ENCODE measurements at places on chromosomes 12 and 14.

GRCh38 chr12:115132905-115133304 lies 448.9 kb upstream of the TBX3 start:
- DNase-seq = no peak

GRCh38 chr12:123991372-123991951 lies 18.4 kb downstream of the ZNF664 start:
- no peak for DNase-seq

- no peak for DNase-seq
Measured at GRCh38 chr14:77011245-77011644, 17.3 kb downstream of the IRF2BPL start.

GRCh38 chr12:114405519-114406271 lies at the start of gene TBX5:
Gene TBX5, minus strand, starts transcription at chr12:114406144. Its CDS starts 2,246 bp downstream, at chr12:114403898.
- peak; percentile 11 for DNase-seq

GRCh38 chr12:57741844-57742738 lies 2.7 kb upstream of the TSPAN31 start:
- no peak for DNase-seq

- no peak for DNase-seq
Measured at GRCh38 chr14:29672831-29673230, 254.8 kb downstream of the PRKD1 start.

DNA sequence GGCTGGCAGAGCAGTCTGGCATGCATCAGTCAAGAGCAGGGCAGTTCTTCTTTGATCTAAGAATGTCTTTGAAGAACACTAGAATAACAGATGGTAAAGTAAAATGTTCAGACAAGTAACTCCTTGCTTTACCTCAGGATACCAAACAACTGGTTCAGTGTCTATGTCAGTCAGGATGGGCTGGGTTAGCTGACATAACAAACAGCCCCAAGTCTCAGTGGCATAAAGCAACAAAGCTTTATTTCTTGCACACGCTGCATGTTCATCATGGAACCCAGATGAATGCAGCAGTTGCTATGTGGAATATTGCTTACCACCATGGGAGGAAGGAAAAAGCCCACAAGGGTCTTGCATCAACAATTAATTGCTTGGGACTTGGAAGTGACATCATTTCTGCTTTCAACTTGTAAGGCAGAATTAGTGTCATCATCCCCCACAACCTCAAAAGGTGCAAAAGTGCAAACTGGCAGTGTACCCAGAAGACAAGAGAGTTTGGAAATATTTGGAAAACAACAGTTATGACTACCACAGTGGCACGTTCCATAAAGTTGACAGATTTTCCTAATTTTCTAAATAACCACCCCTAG lies 21.2 kb downstream of the GPRC5D start:
- no peak for DNase-seq

- DNase-seq = peak; percentile 38
Measured at GRCh38 chr14:73754911-73755360, 40.8 kb upstream of the PNMA1 start.

DNA sequence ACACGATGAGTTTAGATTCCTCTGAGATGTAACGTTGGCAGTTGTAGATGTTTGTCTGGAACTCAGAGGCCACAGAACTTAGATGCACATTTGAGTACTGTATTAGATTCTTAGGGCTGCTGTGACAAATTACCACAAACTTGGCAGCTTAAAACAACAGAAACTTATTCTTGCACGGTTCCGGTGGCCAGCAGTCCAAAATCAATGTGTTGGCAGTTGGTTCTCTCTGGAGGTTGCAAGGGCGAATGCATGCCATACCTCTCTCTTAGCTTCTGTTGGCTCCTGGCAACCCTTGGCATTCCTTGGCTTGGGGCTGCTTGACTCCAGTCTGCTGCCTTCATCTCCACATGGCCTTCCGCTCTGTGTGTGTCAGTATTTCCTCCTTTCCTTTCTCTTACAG lies 118.9 kb downstream of the C12orf75 start:
- peak; percentile 34 for DNase-seq

DNA sequence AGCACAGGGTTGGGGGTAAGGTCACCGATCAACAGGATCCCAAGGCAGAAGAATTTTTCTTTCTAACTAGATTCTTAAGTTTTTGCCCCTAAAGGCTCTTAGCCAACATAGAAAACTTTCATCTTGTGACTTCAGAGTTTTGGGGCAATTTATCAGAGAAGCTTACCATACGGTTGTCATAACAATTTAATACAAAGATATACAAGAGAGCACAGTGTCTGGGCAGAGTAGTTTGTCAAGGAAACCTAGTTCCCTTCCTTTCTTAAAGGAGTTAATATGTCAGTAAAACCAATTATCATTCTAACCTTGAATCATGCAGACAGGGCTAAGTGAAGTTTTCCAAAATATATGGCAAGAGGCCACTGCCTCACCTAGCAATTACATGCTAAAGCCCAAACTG lies 18.4 kb downstream of the NR2C1 start:
- DNase-seq = peak; percentile 56

GRCh38 chr14:23766737-23767401 lies 130.7 kb downstream of the DHRS2 start:
- no peak for DNase-seq

- no peak for DNase-seq
Measured at GRCh38 chr14:80862541-80862940, 79.0 kb downstream of the CEP128 start.

DNA sequence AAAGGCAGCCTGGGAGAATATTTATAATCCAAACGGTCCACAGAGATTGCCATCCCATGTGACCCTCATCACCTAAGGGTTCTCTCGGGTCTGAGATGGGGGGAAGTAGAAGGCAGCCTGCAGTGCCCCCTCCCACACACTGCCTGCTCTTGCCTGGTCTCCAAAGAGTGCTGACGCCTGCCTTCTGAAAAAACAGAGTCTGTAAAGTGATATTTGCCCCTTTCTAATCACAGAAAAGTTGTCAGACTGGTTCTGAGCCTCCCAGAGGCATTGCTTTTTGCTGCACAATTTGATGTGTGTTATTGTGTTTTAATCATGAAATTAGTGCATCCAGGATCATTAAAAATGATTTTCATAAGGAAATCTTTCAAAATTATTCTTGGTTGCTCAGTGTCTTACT lies 59.2 kb downstream of the TMEM30B start:
- no peak for DNase-seq

GRCh38 chr14:58272588-58273372 lies 25.6 kb upstream of the ARID4A start:
- peak; percentile 6 for DNase-seq

DNA sequence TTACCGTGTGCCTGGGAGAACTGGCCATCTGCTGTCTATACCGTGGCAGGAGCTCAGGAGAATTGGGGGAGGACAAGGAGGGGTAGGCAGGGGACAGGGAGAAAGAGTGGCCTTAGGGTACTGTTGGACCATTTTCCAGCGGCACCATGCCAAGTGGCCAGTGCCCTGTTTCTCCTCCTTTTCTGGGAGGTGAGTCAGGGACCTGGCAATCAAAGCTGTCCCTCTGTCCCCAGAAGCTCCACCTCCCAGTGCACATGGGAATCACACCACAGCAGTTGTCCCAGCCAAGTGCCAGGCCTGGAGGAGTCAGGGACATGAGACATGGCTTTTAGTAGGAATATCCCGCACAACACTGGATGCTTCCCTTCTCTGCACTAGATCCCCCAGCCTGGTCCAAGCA lies 118.0 kb downstream of the GCH1 start:
- no peak for DNase-seq

DNA sequence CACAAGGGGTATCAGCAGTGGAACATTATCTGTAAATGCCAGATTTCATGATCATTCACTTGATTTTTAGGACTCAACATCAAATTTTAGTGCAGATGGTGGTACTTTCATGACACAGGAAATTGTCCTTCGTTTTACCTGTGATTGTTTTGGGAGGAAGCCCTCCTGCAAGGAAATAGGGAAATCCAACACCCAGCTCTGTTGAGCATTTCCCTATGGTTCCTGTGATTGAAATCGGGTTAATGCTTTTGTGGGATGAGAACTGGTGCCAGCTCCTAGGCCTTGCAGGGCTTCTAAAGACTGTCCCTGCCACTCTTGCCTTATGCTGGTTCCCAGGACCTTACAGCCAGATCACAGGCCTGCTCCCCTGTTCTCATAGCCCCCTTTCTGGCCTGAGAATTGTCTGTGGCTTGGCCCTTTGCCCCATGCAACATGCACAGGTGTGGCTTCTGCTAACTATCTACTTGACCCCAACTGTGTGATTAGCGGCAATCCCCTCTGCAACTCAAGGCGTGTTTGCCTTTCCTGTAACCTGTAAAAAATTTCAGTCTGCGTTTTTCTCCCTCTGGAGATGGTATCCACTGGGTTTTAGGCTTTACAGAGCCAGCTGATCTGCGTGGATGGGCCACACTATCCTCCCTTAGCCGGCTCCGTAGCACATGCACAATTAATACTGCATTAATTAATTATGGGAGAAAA lies 112.5 kb downstream of the ETV6 start:
- no peak for DNase-seq

GRCh38 chr12:122244565-122245371 lies 18.9 kb upstream of the DIABLO start:
- DNase-seq = no peak

DNA sequence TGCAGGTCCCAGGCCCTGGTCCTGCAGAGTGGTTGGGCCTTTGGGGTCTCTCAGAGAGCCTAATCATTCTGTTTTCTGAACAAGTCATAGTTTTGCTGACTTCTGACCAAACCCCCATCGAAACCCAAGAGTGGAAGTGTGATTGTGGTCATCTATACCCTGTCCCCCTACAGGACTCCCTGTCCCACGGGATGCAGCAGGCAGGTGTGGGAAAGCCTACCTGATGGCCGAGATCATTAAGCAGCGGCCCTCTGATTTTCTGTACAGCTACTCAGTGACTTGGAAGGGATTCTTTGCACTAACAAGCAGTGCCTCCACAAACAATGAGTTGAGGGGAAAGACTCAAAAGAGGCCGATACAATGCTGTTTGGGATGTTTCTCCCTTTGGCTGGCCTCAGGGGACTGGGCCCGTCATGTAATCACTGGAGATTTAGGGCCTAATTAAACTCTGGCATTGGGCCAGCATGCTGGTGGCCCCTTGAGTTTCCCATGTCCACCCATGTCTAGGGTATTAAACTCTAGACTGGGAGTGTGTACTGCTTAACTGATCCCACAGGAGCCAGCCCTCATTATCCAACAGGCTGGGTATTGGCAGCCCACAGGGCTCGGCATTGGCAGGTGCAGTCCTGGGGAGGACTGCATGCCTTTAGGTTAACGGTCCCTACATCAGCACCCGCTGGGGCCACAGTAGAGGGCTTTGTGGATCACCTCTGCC lies 192.8 kb downstream of the ZFP36L1 start:
- peak; percentile 93 for DNase-seq

DNA sequence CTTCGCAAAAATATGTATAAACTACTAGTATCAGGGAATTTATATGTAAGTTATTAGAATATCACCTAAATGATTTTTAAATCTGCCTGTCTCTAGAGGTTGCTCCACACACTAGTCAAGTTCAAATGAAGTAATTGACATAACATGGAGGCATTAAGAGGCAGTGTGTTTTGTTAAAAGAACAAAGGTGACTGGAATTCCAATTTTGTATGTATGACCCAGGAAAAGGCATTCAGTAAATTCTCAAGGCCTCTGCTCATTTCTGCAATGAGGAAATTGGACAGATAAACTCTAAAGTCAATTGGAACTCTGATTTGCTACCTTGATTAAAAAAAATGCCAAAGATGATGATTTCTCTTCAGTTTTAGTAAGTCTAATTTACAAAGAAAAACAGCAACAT lies 117.1 kb downstream of the NAV3 start:
- no peak for DNase-seq

- peak; percentile 31 for DNase-seq
Measured at GRCh38 chr12:10718279-10718821, 4.8 kb downstream of the YBX3 start.

DNA sequence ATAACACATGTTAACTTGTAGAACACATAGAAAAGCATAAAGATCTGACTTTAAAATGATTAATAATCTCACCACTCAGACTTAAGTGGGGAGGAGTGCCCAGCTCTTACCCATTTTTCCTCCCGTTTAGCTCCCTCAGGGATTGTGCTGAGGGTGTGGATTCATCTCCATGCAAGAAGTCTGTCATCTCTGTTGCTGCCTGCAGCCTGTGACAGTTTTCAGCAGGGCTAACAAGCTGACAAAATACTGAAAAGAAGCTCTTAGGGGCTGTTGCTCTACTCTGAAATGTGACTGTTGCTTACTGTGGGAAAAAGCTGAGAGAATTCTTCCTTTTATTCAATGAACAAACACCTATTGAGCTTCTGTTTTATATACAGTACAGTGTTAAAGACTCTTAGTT lies 216.2 kb downstream of the CPNE8 start:
- DNase-seq = no peak

GRCh38 chr12:75699728-75700496 lies 188.5 kb upstream of the KRR1 start:
- no peak for DNase-seq

- no peak for DNase-seq
Measured at GRCh38 chr12:115343601-115344000, 659.6 kb upstream of the TBX3 start.

GRCh38 chr14:44657696-44658388 lies 150.8 kb upstream of the FSCB start:
- peak; percentile 49 for DNase-seq

GRCh38 chr14:103504991-103505565 lies 17.6 kb downstream of the CKB start:
- no peak for DNase-seq

GRCh38 chr14:29451941-29452340 lies 475.7 kb downstream of the PRKD1 start:
- no peak for DNase-seq

- DNase-seq = no peak
Measured at GRCh38 chr12:3700861-3701260, 52.0 kb downstream of the CRACR2A start.

GRCh38 chr12:94046626-94047410 lies 101.6 kb upstream of the PLXNC1 start:
- peak; percentile 25 for DNase-seq

DNA sequence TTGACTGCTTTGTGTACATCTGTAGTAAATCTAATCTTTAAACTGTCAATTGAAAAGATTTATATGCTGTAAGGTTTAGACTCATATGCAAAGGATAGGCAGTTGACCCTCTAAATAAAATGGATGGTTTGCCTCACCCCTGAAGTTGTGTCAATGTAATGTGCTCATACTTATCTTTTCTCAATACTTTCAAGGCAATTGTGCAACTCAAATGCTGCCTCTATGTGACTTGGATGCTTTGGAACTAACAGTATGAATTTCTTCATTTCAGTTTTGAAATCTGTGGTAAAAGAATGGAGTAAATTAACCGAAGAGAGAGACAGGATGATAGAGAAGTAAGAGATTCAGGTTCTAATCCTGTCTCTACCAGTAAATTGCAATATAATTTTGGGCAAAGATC lies 9.7 kb downstream of the PDE6H start:
- no peak for DNase-seq

- no peak for DNase-seq
Measured at GRCh38 chr12:122090759-122091515, 12.4 kb downstream of the MLXIP start.
